HAP-1 (cell line): ENCODE measurements at places on chromosomes 2 and 18.

DNA sequence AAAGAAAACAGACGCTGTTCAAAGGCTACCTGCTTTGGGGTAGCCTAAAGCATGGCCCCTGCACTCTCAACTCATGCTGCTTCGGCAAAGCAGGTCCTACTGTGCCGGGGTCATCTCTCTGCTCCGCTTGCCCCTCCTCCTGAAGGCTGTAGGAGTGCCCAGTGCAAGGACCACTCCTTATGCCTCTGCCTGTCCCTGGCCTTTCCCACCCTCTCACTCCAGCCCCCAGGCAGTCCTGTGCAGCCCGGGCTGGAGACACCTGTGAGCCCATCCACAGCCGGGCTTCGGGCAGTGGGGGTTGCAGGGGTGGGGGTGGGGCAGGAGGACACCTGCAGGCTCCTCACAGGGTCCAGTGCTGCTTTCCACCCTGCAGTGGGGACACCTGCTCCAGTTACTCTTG lies 69.1 kb downstream of the ACKR3 start:
- no peak for DNase-seq

- DNase-seq: no peak
Measured at GRCh38 chr2:19086231-19086651, 272.2 kb downstream of the OSR1 start.

DNA sequence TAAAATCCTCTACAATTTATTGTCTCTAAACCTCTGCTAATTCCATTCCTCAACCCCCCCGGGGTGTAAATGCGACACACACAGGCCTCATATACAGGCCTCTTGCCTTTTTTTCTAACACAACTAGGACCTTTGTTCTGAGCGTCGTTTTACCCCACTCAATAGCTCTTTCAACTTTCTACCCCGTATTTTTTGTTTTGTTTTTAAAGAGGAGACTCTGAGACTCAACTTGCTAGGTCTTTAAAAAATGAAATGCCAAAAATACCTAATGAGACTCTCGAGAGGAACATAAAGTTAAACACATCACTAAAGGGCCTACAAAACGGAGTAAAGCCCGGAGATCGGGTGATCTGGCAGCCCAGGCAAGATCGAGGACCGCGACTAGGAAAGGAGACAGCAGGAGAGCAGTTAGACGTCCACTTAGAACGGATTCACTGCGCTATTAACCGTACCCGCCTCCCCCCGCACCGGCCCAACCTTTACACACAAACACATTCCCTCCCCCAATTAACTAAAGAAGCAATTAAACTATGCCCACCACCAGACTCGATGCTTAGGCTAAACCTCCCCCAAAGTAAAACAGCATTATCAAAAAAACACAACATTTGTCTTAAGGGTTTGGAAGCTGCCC lies 1.7 kb downstream of the TRIP12 start:
- peak; percentile 9 for DNase-seq

- DNase-seq: no peak
Measured at GRCh38 chr2:133418021-133418420, 150.2 kb downstream of the NCKAP5 start.

DNA sequence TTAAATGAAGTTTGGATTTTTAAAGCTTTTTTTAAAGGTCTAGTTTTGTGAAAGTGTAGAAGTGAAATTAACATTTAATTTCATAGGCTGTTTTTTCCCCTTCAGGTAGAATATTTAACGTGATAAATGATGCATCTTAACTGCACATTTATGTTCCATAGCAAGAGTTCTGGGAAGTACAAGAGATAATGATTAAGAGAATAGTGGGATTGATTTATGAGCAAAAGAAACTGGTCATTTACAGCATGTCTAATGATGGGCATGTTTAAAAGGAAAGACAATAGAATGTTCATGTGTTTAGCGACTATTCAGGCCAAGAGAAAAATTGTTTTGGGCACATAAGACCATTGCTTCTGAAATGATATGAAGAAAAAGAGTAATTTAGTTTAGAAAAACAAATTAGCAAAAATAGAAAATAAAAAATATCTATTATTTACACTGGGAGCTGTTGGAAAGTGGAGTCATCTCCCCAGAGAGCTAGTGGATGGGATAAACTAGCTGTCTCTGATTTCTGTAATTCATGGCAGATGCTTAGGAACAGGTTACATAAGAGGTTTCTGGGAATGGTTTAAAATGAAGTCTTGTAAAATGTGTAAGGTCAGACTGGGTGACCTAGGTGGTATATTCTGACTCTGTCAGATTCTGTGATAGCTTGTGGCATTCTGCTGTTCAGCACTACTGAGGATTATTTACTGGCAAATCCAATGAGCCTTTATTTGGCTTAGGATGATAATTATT lies 60.7 kb downstream of the WDR7 start:
- DNase-seq: no peak

GRCh38 chr2:10935953-10936942 lies 24.5 kb downstream of the KCNF1 start:
- DNase-seq: no peak

DNA sequence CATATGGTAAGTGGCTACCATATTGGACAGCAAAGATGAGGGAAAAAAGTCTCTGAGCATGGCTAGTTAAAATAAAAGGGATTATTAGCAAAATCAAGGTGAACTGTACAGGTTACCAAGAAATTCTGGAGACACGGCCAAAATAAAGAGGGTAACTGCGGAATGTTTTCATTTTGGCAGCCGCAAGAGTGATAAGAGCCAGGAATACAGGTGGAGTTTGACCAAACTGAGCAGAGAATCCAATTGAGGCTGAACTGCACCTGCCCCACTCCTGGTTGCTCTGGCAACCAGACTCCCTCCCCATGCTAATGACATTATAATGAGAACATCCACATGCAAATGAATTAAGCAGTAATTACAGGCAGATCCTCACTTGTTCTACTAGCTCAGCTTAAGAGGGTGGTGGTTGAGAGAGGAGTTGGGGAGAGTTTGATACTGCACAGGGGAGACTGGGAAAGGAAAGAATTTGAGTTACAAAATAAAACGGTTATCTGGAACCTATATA lies 18.8 kb upstream of the EPHA4 start:
- no peak for DNase-seq

DNA sequence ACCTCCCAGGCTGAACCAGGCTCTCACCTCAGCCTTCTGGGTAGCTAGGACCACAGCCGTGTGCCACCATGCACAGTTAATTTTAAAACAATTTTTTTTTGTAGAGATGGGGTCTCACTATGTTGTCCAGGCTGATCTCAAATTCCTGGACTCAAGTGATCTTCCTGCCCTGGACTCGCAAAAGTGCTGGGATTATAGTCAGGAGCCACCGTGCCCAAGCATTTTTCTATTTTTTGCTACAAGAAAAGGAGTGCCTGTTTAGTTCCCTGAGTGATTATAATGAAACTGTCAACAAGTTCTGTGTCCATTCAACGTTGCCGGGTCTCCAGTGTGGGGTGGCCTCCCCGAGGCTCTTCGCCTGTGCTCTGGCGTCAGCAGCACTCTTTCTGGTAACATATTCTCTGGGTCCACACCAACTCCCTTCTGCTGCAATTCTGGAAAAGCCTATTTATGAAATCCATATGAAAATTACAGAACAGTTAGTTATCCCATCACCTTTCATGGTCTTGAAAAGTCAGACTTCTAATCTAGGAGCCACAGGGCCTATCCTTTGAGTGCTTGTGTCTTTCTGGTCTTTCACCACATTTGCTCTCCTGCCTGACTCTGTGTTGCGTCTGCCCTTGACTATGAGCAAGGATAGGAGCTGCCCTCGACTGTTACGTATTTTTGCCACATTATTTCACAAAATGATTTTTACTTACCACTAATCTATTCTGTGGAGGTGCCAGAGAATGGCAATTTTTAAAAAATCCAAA lies 172.7 kb downstream of the SOCS6 start:
- no peak for DNase-seq
